Hematopoietic multipotent progenitor cell treated with erythropoietin and hydrocortisone succinate and interleukin-3 and kit ligand, for 6 days (in vitro differentiated cells): ENCODE measurements at places on chromosomes 3 and 15.

DNA sequence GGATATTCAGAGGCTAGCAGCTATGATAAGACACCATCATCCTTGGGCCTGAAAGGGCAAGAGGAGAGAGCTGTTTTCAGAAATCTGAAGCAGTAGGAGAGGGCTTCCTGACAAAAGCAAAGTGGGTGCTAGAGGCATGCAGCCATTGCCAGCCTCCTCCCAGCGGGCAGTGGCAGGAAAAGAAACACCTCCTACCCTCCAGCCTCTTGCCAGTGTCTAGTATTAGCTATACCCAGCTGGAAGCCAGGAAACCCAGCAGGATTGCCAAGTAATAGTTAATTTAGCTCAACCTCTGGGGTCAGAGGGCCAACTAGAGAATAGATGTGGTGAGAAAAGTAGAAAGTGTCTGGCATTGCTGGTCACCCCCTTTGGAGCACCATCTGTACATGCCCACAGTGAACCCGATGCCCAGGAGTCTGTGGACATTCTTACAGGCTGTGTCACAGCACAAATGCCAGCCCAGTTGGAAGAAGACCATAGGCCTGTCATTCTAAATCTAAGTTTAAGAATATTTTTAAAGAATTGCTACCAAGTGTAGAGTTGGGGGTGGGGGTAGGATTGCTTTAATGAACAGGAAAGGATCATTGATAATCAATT lies 85.3 kb downstream of the HCN4 start:
- no peak for DNase-seq

GRCh38 chr15:74229686-74230085 lies 6.4 kb upstream of the CCDC33 start:
- no peak for DNase-seq

DNA sequence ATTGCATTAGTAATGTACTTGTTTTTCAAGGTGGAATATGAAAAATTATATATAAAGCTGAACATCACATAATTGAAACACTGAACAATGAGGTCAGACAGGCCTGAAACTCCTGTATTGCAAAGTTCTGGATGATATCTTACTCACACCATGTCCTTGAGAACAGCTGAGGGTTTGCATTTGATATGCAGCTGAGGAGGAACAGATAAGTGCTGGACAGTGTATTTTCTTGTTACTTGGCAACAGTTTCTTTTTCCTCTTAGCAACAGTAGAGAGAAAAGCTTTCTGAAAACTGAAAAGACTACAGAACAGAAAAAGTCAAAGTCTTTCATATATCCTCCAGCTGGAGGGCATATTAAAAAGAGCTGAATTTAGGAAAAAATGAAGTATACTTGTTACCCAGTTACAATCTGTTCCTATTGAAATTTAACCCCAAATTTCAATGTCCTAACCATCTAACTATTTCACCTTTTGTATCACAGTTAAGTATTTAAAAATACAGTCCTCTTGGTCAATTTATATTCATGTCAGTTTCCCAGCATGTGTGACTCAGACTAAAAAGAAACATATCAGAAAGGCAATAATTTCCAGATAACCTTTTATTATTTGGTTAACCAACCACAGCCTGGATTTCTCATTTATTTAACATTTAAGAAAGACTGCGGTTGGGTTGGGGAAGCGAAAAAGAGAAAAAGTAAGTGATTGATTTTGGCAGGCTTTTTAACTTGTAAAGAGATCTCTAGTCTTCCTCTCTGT lies 733.0 kb upstream of the DPPA4 start:
- DNase-seq = no peak

DNA sequence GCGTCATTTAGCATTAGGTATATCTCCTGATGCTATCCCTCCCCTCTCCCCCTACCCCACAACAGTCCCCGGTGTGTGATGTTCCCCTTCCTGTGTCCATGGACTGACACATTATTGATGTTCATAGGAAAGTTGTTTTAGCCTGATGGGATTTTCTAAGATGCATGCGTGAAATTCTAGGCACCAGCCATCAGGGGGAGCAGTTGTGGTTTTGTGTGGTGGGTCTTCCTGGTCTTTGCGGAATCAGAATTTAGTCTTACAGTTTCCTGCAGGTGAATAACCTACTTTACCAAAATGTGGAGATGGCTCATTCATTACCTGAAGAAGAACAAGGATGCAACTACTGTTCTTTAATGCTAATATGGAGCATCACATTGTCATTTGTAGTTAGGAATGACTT lies 455.0 kb upstream of the THBS1 start:
- DNase-seq = peak; percentile 74

- no peak for DNase-seq
These were observed 5.5 kb downstream of the GATA2 start for GRCh38 chr3:128487538-128487812.

DNA sequence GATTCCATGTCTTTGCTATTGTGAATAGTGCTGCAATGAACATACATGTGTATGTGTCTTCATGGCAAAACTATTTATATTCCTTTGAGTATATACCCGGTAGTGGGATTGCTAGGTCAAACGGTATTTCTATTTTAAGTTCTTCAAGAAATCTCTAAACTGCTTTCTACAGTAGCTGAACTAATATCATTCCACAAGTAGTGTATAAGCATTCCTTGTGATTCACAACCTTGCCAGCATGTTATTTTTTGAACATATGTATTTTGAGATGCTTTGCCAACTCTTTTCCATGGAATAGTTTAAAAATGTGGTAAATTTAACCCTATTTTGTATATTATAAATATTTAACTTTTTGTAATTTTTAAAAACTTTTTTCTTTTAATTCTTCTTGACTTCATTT lies 592.7 kb upstream of the NAALADL2 start:
- no peak for DNase-seq

- no peak for DNase-seq
These were observed 156.8 kb downstream of the ATP10A start for GRCh38 chr15:25706176-25706955.

GRCh38 chr3:86969500-86970189 lies 21.3 kb downstream of the VGLL3 start:
- peak; percentile 82 for DNase-seq

GRCh38 chr3:24088782-24089181 lies 143.7 kb downstream of the NR1D2 start:
- DNase-seq = peak; percentile 64

DNA sequence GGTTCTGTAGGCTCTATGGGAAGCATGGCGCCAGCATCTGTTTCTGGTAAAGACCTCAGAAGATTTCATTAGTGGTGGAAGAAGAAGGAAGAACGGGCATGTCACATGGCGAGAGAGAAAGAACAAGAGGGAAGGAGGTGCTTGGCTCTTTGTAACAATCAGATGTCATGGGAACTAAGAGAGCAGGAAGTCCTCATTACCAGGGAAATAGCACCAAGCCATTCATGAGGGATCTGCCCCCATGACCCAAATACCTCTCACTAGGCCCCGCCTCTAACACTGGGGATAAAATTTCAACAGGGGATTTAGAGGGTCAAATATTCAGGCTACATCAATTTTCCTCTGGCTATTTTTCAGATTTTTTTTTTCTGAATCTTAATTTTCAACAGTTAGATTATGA lies 954.3 kb downstream of the SQOR start:
- DNase-seq = no peak

DNA sequence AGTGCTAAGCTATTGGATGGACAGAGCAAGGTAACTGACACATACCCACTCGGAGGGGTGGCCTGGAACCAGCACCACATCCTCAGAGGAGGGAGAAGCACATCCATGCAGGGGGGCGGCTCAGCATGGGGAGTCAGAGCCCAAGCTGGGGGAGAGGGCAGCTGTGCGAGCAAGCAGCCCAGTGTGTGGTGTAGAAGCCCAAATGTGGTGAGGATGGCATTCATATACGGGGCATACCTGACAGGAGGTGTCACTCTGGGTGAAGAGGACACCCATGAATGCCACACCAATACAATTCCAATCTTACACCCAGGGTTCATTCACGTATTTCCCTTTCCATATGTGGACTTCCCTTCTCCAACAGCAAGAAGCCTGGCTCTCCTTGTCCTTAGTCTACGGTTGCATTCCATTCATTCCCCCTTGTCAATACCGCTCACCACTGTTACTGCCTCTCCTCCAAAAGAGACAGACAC lies 58.7 kb upstream of the ACAN start:
- DNase-seq = no peak

DNA sequence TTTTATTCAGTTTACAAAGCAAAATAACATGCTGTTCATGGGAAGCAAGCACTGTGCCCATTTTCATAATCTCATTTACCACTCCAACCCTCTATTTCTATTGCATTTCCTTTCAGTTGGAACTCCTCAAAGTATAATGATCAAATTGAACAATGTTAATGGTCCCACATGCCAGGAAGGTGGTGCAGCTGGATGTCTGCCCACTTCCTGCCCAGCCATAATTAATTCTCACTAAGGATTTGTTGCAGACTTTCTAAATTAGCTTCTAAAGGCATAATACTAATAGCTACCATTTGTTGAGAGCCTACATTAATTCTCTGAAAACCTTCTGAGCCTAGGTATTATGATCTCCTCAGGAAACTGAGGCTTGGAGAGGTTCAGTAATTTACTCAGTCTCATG lies 316.1 kb upstream of the TPM1 start:
- DNase-seq = no peak

DNA sequence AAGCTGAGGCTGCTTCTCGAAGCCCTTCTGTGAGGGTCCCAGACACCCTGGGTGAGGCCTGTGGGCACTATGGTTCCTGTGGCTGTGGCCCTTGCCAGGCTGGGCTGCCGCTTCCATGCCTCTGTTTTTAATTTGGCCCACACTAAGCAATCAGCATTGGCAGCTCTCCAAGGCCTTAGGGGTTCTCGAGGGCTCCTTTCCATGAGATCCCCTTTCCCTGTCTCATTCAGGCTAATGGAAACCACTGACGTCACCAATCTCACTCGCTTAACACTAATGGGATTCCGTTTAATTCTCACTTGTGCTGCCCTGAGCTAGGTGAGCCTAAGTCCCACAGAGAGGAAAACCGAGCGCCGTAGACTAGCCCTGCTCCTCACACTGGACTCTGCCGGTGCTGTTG lies 60.2 kb upstream of the RAB6B start:
- no peak for DNase-seq

DNA sequence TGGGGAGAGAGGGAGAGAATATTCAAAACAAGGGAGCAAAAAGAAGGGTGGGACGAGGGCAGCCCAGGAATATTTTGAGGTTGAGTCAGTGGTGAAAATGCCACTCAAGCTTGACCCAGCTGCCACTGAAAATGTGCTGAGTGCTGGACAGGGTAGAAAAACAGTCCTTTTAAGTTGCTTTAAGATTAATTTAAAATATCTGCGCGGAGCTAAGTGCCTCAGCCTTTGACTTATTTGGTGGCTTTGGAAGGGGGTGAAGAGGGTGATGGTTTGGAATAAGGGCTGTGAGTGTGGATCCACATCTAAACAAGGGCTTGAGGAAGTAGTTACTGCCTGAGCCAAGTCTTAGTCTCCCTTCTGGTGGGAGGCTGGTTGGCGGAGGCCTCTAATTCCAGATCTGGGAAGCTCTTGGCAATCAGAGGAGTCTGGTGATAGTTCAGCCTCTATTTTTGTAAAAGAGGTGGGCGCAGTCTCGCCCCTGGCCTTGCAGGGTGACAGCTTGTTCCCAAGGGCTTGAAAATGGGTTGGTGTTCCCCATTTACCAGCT lies 280.8 kb upstream of the ROPN1 start:
- no peak for DNase-seq

GRCh38 chr3:7410782-7411181 lies 549.9 kb downstream of the GRM7 start:
- DNase-seq = no peak

- DNase-seq = peak; percentile 13
These were observed 14.5 kb upstream of the CAPN3 start for GRCh38 chr15:42344763-42345162.

- DNase-seq = no peak
These were observed 44.6 kb upstream of the RASGRP1 start for GRCh38 chr15:38609097-38609738.

- no peak for DNase-seq
These were observed 1.9 kb upstream of the BLOC1S6 start for GRCh38 chr15:45585069-45585791.

DNA sequence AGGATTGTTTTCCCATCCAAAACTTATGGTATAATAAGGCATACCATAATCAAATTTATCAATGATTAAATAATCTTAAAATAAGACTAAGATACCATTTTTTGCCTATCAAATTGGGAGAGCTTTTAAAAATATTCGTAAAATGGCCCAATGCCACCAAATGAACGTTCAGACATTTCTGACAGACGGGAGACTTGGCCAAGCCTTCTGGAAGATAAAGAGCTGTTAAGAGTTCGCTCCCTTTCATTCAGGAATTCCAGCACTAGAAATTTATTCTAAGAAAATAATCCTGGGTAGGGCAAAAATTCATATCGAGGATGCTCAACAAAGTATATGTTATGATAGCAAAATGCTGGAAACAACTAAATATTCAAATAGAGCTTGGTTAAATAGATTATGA lies 85.6 kb upstream of the NEO1 start:
- DNase-seq = no peak

DNA sequence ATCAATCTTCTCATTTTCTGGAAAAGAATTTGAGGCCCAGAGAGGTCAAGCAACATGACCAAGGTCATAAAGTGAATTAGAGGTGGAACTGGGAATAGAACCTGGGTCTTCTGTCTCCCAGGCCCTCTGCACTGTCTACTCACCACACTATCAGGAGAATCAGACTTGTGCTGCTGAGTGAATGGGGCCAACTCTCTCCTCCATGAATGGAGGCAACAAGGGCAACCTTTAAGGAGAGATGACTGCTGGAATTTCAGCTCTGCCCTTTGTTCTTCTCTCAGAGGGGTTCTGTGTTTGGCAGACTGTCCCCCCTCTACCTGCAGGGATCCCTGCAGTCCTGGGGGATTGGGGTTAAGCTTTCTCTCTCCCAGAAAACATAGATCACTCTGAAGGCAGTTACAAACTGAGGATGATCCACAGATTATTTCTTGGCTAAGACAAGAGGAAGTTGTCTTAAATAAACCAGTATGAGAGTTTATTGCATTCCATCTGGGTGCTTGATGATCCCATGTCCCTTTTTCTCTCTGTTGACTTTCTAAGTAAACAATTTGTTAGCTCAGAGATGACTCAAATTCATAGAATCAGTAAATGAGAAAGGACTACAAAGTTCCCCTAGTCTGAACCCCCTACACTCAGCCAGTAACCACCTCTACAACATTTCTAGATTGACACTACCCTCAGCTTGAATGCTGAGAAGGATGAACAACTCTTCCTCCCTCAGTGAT lies 99.0 kb upstream of the LIPC start:
- DNase-seq = peak; percentile 27

- no peak for DNase-seq
These were observed 130.8 kb upstream of the SLC2A2 start for GRCh38 chr3:171157286-171157685.

GRCh38 chr3:48830715-48831114 lies 17.0 kb downstream of the PRKAR2A start:
- DNase-seq = no peak

DNA sequence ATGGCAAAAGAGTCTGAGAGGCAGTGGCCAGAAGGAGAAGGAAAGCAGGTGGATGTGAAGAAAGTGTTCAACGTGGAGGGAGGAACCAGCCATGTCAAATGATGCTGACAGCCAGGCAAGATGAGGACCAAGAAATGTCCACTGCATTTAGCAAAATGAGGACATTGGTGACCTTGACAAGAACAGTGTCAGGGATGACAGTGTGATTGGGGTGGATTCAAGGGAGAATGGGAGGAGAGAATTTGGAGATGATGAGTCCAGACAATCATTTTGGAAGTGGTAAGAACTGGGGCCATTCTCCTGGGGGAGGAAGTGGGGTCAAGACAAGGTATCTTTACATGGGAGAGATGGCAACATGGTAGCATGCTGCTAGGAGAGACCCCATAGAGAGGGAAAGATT lies 47.4 kb downstream of the CPN2 start:
- DNase-seq = no peak

- DNase-seq = no peak
These were observed 101.3 kb downstream of the UBE2E2 start for GRCh38 chr3:23304424-23304823.

GRCh38 chr3:50163572-50164455 lies 8.7 kb downstream of the SEMA3F start:
- DNase-seq = no peak
